ENCODE measurements at places on chromosomes 5 and 9.

DNA sequence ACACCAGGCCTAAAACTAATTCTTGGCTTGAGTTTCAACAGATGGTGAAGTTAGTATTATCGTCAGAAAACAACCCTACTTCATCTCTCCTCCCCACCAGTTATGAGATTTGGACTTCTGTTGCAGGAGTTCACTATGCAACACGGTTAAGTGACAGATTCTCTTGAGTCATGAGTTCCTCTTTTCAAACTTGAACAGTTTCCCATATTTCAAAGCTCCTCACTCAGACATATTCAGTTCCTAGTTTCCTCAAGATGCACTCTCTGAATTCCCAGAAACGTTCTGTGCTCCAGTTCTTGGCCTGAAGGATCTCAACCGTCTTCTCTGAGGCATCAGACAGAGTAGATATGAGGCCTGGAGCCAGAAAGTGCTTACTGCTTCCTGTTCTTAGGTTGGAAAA lies 7.3 kb upstream of the PTGER4 start:
- no peak for DNase-seq

DNA sequence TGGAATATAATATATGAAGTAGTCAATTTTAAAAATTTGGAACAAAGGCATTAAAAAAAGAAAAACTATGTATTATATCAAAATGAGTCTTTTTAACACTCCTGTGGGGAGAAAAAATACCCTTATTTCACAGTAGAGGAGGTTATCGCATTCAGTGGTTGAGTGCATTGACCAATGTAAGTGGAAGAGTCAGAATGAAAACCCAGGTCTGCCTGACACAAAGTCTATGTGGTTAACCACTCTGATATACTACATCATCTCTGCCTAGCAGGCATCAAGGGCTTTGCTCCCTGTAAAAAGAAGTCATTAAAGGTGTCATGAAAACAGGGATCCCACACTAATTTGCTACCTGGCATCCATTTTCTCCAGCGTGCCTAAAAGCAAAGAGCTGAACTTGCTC lies 417.2 kb upstream of the C9orf72 start:
- no peak for DNase-seq

GRCh38 chr5:138514021-138514420 lies 29.0 kb downstream of the ETF1 start:
- no peak for DNase-seq

GRCh38 chr9:86637515-86637914 lies 283.3 kb upstream of the TUT7 start:
- DNase-seq = peak; percentile 12

- DNase-seq = no peak
Measured at GRCh38 chr5:32928761-32929160, 217.6 kb downstream of the NPR3 start.
